Endodermal cell (in vitro differentiated cells): ENCODE measurements at places on chromosomes 12 and 14.

DNA sequence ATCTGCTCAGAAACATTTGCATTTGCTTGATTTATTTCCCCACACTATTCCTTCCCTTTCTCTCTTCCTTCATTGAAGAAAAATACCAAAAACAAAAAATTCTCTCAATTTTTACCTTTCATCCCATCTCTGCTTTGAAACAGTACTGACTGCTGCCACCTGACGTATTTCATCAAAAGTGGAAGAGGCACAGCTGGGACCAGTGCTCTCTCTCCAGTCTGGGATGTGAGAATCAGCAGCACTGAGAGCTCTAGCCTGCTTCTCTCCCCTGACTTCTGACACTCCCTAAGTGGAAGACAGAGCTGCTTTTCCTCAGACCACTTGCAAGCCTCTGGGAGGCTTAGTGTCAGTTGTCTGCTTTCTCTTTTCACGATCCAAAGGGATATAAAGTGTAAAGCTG is 36.9 kb downstream of the TTLL5 start:
- H3K4me1 ChIP-seq: peaks cover 7% of the 10 kb centered on the region
- no peak overlapping the region for H3K27ac ChIP-seq
- DNase-seq: no peak
- H3K36me3 ChIP-seq: peaks cover 87% of the 10 kb centered on the region
- no peaks in the 10 kb centered on the region for H3K27me3 ChIP-seq

DNA sequence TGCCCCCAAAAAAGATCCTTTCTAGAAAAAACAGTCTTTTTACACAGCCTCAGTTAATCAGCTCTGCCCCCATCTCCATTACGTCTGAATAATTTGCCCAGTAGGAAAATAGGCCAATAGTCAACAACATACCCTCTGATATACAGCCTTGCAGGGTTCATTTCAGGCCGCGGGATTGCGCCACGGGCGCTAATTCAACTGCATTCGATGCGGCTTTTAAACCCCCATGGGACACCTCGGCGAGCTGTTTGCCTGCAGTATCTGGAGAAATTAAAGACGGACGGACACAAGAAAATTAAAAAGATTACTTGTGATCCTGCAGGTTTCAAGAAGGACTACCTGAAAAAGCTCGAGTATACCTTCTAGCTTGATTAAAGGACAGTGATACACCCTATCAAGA is 36.1 kb downstream of the ERP29 start:
- H3K27ac ChIP-seq: no peak overlapping the region
- DNase-seq: no peak
- no peaks in the 10 kb centered on the region for H3K4me1 ChIP-seq
- H3K36me3 ChIP-seq: peaks cover 88% of the 10 kb centered on the region
- no peak overlapping the region for H3K4me3 ChIP-seq
- no peaks in the 10 kb centered on the region for H3K27me3 ChIP-seq

DNA sequence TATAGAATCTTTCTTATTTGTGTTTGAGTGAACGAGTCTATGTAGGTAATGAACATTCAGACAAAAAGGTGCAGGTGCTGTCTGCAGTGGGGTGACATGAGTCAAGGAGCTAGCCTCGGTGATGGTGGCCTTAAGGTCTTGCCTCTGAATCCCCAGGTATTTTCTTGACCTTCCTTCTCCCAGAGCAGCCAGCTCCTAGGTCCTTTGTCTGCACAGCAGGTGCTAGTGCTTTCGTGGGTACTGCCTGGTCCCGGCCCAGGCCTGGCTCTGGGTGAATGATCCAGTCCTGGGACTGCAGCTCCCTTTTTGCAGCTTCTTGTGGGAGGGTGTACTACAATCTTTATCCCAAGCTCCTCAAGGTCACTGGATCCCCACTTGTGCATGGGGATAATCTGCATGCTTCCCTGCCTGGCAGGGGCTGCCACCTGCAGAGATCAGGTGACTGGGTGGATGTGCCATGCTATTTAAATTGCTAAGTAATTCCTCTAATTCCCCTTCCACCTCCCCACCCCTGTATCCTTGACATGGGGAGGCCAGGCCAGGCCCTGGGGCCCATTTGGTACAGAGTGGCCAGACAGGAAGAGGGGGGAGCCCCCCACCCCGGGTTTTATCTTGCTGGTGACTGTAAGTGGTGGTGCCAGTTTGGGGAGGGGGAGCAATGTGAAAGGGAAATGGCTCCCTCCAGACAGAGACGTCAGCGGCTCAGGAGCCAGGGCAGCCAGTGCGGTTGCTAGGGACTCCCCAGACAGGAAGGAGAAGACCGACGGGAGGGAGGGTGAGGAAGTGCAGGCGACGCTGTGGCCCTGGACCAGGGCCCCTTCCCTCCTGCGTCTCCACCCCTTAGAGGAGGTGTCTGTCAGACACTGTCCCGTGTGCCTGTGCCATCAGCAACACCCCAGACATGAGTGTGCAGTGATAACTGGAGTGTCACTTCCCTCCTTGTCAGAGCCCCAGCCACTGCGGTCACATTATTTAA is 6.7 kb downstream of the VASH1 start:
- peaks cover 15% of the 10 kb centered on the region for H3K27me3 ChIP-seq
- peaks cover 6% of the 10 kb centered on the region for H3K4me1 ChIP-seq
- H3K36me3 ChIP-seq: no peaks in the 10 kb centered on the region
- H3K27ac ChIP-seq: peak overlapping the region; percentile 51

- peak; percentile 19 for DNase-seq
- no peaks in the 10 kb centered on the region for H3K27me3 ChIP-seq
- no peaks in the 10 kb centered on the region for H3K4me1 ChIP-seq
- no peaks in the 10 kb centered on the region for H3K36me3 ChIP-seq
- no peak overlapping the region for H3K4me3 ChIP-seq
Measured at GRCh38 chr14:96072076-96072475, 32.9 kb downstream of the C14orf132 start.

- H3K4me1 ChIP-seq: peaks cover 4% of the 10 kb centered on the region
- no peak overlapping the region for H3K27ac ChIP-seq
- no peaks in the 10 kb centered on the region for H3K27me3 ChIP-seq
- DNase-seq: no peak
- peak overlapping the region; percentile 90 for H3K4me3 ChIP-seq
Measured at GRCh38 chr12:76028571-76029277, 2.9 kb downstream of the PHLDA1 start.

- H3K4me3 ChIP-seq: no peak overlapping the region
- peaks cover 100% of the 10 kb centered on the region for H3K27me3 ChIP-seq
- H3K4me1 ChIP-seq: no peaks in the 10 kb centered on the region
Measured at GRCh38 chr12:53951577-53952334, 2.9 kb upstream of the HOXC12 start.

DNA sequence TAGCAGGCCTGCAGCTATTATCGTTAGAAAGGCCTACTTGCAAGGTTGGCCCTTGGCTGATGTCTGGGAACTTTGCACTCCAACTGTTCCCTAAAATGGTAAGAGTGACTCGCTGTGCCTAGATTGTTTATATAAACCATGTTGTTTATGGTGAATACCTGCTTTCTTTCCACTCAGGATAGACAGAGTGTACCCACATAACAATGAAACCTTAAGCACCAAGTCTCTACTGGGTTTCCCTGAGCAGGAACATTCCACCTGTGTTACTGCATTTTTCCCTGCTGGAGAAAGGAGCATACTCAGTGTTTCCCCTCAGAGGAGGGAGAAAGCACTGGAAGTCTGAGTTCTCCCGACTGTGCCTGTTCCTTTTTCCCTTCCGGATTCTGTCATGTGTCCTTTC is 32.8 kb downstream of the ERP29 start:
- DNase-seq: no peak
- no peaks in the 10 kb centered on the region for H3K4me1 ChIP-seq
- no peak overlapping the region for H3K27ac ChIP-seq
- H3K27me3 ChIP-seq: no peaks in the 10 kb centered on the region

- no peak overlapping the region for H3K4me3 ChIP-seq
- no peak for DNase-seq
- no peak overlapping the region for H3K27ac ChIP-seq
- no peaks in the 10 kb centered on the region for H3K4me1 ChIP-seq
Measured at GRCh38 chr12:44847888-44848702, 28.0 kb downstream of the NELL2 start.

DNA sequence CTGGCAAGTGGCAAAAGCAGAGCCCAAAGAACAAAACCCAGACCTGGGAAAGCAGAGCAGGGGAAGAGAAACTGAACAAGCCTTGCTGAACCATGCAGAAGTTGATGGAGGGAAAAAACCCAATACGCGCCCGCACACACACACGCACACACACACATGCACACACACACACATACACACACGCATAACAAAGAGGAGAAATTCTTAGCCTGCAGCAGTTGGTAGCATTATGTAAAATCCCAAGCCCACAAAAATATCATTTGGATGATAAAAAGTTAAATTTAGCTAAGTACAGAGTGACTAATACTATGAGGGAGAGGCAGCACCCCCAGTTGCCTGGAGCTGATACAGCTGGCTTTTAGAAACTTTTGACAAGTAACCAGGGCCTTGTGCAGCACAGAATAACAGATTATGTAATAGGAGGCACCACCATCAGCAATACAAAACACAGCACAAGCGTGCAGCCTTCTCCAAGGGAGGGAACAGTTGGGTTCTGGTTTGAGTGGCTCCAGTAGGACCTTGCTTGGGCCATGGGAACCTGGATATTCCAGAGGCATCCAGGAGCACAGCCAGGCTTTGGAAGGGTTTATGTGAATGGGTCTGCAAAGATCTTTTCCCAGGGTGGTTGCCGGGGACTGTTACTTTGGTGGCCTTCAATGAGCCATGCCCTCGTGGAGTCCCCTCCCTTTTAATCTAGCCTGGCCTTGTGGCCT is 35.3 kb downstream of the PITPNM2 start:
- peak; percentile 50 for DNase-seq
- no peak overlapping the region for H3K4me3 ChIP-seq
- H3K27ac ChIP-seq: no peak overlapping the region

DNA sequence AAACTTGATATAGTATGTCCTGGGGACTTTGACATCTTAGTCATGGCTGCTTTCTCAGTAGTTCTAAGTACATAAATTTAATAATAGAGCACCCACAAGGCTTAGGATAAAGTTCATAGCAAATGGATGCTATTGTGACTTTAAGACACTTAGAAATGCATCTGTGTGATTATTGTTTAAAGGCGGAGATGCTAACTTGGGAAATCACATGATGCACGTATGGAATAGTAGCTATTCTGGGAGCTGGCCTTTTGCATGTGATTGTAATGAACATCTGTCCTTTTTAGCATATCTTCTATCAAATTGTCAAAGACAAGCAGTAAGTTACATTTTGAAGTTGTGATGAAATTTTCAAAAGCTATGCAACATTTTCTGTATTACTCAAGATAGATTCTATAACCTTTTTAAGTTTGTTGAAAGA is 46.7 kb upstream of the ATP2A2 start:
- no peak overlapping the region for H3K27ac ChIP-seq
- no peaks in the 10 kb centered on the region for H3K36me3 ChIP-seq
- H3K4me1 ChIP-seq: peaks cover 10% of the 10 kb centered on the region
- no peak overlapping the region for H3K4me3 ChIP-seq
- H3K27me3 ChIP-seq: no peaks in the 10 kb centered on the region

- no peak overlapping the region for H3K4me3 ChIP-seq
- H3K27ac ChIP-seq: no peak overlapping the region
- H3K36me3 ChIP-seq: no peaks in the 10 kb centered on the region
- DNase-seq: no peak
- peaks cover 98% of the 10 kb centered on the region for H3K27me3 ChIP-seq
Measured at GRCh38 chr12:15318841-15319240, 3.5 kb upstream of the PTPRO start.

DNA sequence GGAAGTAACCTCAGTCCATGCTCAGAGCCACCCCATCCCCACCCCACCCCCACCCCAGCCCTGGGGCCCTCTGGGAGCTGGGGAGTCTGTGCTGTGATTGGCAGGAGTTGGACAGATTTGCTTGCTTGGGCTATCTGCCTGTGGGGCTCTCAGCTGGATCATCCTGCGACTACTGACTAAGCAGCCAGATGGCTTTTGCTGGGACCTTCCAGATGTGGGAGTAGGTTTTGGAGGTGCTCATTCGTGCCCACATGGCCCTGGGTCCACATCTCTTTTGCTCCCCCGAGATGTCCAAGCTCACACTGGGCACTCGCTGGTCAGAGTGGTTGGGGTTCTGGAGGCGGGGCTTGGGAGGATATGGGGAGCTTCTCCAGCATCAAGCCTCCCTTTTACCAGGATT is 138.9 kb downstream of the TSPAN9 start:
- no peak for DNase-seq
- H3K4me1 ChIP-seq: peaks cover 8% of the 10 kb centered on the region
- H3K4me3 ChIP-seq: no peak overlapping the region

DNA sequence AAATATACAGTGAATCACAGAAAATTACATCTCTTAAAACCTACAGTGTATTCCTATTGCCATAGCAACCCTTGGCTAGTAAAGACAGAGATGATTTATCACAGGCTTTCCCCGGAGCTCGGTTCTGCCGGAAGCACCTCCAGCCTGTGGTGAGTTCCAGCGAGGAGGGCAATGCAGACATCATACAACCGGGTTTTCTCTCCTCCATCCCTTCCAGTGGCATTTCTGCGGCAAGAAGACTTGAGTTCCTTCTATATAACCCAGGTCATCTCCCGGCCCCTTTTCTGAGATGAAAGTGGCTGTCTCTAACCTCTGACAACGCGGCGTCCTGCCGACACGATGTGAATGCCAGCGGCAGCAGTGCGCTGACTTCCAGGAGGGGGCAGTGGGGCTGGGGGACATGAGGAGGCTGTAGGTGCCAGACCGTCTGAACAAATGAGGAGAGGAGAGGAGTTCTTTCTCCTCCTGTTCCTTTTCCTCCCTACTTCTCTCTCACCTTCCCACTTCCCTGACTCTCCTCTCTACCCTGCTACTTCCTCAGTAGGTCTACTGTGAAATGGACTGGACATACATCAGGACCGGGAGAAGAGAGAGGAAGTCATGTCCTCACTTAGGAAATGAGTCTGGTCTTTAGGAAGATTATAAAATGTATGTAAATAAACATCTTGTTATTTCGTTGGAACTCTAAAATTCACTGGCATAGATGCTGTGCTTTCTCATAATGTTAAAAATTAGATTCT is 68.6 kb upstream of the MAX start:
- H3K27ac ChIP-seq: no peak overlapping the region
- H3K4me1 ChIP-seq: peaks cover 6% of the 10 kb centered on the region
- no peak overlapping the region for H3K4me3 ChIP-seq
- no peaks in the 10 kb centered on the region for H3K27me3 ChIP-seq
- DNase-seq: peak; percentile 91

- no peak overlapping the region for H3K4me3 ChIP-seq
- DNase-seq: no peak
- H3K27me3 ChIP-seq: no peaks in the 10 kb centered on the region
- H3K4me1 ChIP-seq: no peaks in the 10 kb centered on the region
- H3K27ac ChIP-seq: no peak overlapping the region
- no peaks in the 10 kb centered on the region for H3K36me3 ChIP-seq
Measured at GRCh38 chr12:47340411-47341015, 260.8 kb upstream of the AMIGO2 start.

- no peaks in the 10 kb centered on the region for H3K27me3 ChIP-seq
- peak; percentile 73 for DNase-seq
- H3K36me3 ChIP-seq: no peaks in the 10 kb centered on the region
- peaks cover 45% of the 10 kb centered on the region for H3K4me1 ChIP-seq
- H3K27ac ChIP-seq: peak overlapping the region; percentile 79
- H3K4me3 ChIP-seq: peak overlapping the region; percentile 34
Measured at GRCh38 chr12:59084511-59085375, 164.4 kb upstream of the LRIG3 start.

DNA sequence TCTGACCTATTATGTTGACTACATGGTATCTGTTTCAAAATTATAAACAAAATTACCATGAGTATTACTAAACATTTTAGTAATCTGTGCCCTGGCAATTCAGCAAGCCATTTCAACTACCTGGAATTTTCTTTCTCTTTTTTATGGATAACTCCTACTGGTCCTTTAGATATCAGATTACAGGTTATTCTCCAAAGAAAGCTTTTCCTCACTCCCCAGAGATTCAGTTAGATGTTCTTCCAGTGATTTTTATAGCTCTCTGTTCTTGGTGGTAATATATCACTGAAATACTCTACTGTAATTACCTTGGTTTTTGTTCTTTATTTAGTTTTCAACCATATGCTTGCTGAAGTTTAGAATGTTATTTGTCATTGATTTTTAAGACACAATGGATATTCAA is 930.2 kb upstream of the FOXG1 start:
- no peaks in the 10 kb centered on the region for H3K36me3 ChIP-seq
- no peak overlapping the region for H3K4me3 ChIP-seq
- no peak for DNase-seq
- no peaks in the 10 kb centered on the region for H3K27me3 ChIP-seq
- H3K4me1 ChIP-seq: no peaks in the 10 kb centered on the region
